Activated naive CD4-positive, alpha-beta T cell (primary cell): ENCODE measurements at places on chromosomes 13 and 19.

GRCh38 chr13:113821847-113822246 is 42.0 kb downstream of the GAS6 start:
- no peak for DNase-seq

GRCh38 chr13:66617786-66618185 is 612.4 kb downstream of the PCDH9 start:
- DNase-seq, result no peak

DNA sequence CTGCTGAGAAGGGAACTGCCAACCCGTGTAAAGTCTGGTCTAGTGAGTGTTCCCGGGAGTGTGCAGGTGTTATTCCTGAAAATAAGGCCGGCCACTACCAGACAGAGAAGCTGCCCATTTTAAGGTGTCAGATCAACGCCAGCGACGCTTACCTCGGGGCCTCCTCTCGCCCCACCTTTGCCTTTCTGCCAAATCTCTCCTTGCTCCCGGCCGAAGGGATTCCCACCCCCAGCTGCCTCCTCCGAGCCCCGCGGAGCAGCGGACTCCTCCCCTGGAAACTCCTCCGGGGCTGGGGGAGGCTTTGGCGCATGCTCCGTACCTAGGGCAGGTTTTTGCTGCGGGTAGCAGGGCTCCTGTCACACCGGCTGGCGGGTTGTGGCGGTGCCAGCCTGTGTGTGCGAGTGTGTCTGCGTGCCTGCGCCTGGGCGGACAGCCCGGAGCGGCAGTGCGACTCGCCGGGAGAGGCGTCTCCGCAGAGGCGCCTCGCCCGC is at the start of gene HS6ST3:
Gene HS6ST3, plus strand, starts transcription at position 359 of the 491 bp plus-strand sequence.
- no peak for DNase-seq

GRCh38 chr13:78679329-78679728 is 20.4 kb upstream of the OBI1 start:
- no peak for DNase-seq

DNA sequence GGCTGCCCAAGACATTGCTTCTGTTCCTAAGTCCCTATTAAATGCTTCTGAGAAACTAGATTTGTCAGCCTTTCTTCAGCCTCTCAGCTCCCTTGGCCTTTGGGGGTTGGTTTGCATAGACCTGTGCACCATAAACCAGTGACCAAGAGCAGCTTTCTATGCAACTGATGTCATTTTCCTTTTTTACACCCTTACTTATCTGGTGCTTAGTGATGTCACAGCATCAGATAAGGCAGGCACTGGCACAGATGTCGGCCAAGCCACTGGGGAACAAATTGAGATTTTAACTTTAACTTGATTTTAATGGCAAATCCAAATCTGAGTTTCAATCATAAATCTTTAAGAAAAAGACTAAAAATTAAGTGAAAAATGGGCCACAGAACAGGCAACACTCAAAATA is 59.8 kb downstream of the RUBCNL start:
- no peak for DNase-seq

DNA sequence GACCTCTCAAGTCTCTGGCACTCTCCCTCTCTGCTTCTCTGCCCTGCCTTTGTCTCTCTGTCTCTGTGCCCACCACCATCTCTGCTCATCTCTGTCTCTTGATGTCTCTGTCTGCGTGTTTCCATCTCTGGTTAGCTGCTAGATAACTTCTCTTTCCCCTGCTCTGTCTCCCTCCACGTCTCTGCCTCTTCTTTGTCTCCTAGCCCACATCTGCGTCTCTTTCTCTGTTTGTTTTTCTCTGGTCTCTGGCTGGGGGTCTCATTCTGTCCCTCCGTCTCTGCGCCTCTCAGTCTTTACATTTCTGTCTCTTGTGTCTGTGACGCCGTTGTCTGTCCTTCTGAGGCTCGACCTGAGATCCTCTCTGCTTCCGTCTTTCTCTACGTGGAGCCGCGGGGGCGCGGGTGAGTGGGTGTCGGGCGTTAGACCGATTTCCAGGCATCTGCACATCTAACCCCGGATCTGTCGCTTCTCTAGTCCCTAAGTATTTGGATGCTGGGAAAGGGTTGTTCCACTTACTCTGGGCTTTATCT is 386 bp downstream of the GIPR start:
- peak; percentile 20 for DNase-seq

GRCh38 chr13:113650731-113651148 is 7.3 kb downstream of the ATP4B start:
- no peak for DNase-seq

DNA sequence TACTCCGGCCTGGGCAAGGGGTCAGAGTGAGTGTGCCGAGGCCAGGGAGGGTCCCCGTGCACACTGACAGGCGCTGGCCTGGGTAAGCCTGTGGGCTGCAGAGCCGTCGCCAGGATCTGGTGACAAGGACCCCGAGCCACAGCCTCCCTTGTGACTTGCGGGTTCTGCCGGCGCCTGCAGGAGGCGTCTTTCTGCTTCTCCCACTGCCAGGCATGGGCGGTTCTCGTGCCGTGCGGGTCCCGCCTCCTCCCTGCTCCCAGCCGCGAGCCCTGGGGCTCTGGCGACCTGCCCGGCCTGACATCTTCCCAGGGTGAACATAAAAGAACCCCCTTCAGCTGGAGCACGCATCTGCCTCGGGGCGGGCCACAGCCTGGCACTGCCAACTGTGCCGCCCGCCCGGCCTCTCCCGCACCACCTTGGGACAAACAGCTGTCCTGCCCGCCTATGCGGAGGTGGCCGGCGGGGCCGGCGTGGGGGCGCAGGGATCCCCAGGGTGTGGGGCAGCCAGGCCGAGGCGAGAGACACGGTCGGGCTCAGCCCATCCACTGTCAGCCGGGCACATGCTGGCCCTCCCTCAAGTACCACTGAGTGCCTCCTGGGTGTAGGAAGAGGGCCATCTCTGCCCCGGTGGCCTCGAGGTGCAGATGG is 1.5 kb upstream of the HCN2 start:
- no peak for DNase-seq

DNA sequence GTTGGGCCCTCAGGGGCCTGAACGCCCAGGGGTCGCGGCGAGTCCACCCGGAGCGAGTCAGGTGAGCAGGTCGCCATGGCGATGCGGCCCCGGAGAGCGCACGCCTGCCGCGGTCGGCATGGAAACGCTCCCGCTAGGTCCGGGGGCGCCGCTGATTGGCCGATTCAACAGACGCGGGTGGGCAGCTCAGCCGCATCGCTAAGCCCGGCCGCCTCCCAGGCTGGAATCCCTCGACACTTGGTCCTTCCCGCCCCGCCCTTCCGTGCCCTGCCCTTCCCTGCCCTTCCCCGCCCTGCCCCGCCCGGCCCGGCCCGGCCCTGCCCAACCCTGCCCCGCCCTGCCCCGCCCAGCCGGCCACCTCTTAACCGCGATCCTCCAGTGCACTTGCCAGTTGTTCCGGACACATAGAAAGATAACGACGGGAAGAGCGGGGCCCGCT is at the start of gene CCNA1:
Gene CCNA1, plus strand, starts transcription at position 390 of the 439 bp plus-strand sequence. CDS start 562 bp downstream, outside the sequence.
- no peak for DNase-seq

DNA sequence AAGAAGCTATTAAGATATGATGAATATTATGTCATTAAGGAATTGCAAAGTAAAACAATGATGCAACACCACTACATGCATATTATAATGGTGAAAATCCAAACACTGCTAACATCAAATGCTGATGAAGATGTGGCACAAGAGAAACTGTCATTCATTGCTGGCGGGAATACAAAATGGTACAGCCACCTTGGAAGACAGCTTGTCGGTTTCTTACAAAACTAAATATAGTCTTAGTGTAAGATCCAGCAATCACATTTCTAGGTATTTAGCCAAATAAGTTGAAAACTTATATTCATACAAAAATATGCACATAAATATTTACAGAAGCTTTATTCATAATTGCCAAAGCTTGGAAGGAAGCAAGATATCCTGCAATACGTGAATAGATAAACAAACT is 114.9 kb upstream of the EDNRB start:
- DNase-seq, result no peak
